Kidney (tissue), 22 donors: ENCODE measurements at places on chromosomes 4 and X. TPM values are rescaled to one million over a fixed set of nuclear protein-coding genes. Genes with fewer than 3 reads are reported as not detected.

Gene EDNRA
- total RNA-seq = 8.1 TPM

Gene TRMT44
- 20.1 TPM for total RNA-seq

Gene ASB12
- not detected for total RNA-seq

Gene RBMXL3
- total RNA-seq = not detected

Gene MTTP
- total RNA-seq = 0.19 TPM

Gene F8A3
- total RNA-seq = 8.2 TPM

Gene PGAM4
- not detected for total RNA-seq

Gene ANKRD17
- total RNA-seq = 67.7 TPM

Gene SMIM20
- 23.8 TPM for total RNA-seq

Gene PAGE5
- not detected for total RNA-seq

Gene CT47B1
- total RNA-seq = not detected

Gene STATH
- total RNA-seq = not detected

Gene NAA11
- not detected for total RNA-seq

Gene TGIF2LX
- not detected for total RNA-seq

Gene UGT8
- 42.2 TPM for total RNA-seq

Gene CT45A3
- total RNA-seq = not detected

Gene CLCN5
- total RNA-seq = 29.7 TPM

Gene USP38
- 21.9 TPM for total RNA-seq

Gene GPC3
- total RNA-seq = 43.0 TPM

Gene ZNF280C
- total RNA-seq = 5.0 TPM

Gene ACSL4
- total RNA-seq = 205 TPM

Gene BTC
- 6.0 TPM for total RNA-seq

Gene EPGN
- 1.6 TPM for total RNA-seq

Gene RXFP1
- 1.4 TPM for total RNA-seq

Gene DIPK2B
- 25.2 TPM for total RNA-seq

Gene PCDH18
- total RNA-seq = 10.1 TPM

Gene UGT2A2
- not detected for total RNA-seq

Gene GDPD2
- 7.0 TPM for total RNA-seq

Gene AMBN
- total RNA-seq = not detected
